Suprapubic skin (tissue), 4 donors: ENCODE measurements at places on chromosomes 3 and 15.

GRCh38 chr3:149476225-149476624, 1.7 kb downstream of the TM4SF4 start:
- H3K4me3 ChIP-seq, result no peak overlapping the region
- peaks cover 23% of the 10 kb centered on the region for H3K4me1 ChIP-seq
- H3K36me3 ChIP-seq, result no peaks in the 10 kb centered on the region
- no peak for DNase-seq
- H3K27ac ChIP-seq, result no peak overlapping the region
- no peaks in the 10 kb centered on the region for H3K27me3 ChIP-seq

- no peak overlapping the region for H3K27ac ChIP-seq
- H3K27me3 ChIP-seq, result no peaks in the 10 kb centered on the region
- H3K36me3 ChIP-seq, result no peaks in the 10 kb centered on the region
- DNase-seq, result no peak
Observed at GRCh38 chr3:104596551-104596950, 770.2 kb upstream of the ALCAM start.

DNA sequence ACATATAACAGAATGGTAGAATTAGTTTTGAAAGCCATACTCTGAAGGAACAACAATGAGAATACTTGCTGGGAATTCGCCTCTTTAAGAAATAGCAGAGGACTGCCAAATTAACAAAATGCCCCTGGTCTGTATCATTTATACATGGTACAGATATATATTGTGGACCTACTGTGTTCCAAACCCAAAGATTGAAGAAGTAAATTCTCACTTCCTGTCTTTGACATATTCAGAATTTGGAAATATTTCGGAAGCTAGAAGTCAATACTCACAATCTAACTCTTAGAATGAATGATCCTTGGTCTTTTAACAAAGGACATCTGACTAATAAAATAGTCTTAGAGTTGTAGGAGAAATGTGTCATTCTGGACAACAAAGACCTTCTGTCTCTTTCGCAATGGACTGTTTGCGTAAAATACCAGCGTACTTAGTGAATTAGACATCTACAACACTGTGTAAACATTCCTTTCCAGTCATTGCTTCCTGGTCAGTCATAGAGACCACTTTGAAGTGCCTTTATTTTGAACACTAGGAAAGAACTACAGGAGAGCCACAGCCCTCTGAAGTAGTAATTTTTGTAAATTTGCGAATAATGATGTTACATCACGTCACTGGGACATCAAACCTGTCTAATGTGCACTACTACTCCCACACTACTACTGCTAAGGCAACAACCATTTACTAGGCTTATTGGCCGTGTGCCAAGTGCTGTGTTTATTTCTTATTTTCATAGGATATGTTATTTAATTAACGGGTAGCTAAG, 68.0 kb downstream of the CHL1 start:
- no peak overlapping the region for H3K4me3 ChIP-seq
- H3K36me3 ChIP-seq, result no peaks in the 10 kb centered on the region
- H3K27me3 ChIP-seq, result no peaks in the 10 kb centered on the region
- no peaks in the 10 kb centered on the region for H3K4me1 ChIP-seq
- no peak overlapping the region for H3K27ac ChIP-seq
- DNase-seq, result no peak

GRCh38 chr15:78213956-78214355, 20.4 kb downstream of the ACSBG1 start:
- peaks cover 81% of the 10 kb centered on the region for H3K4me1 ChIP-seq
- DNase-seq, result peak; percentile 37
- H3K27me3 ChIP-seq, result no peaks in the 10 kb centered on the region

- no peak overlapping the region for H3K27ac ChIP-seq
- H3K4me1 ChIP-seq, result peaks cover 7% of the 10 kb centered on the region
- DNase-seq, result no peak
- H3K27me3 ChIP-seq, result peaks cover 57% of the 10 kb centered on the region
- H3K4me3 ChIP-seq, result no peak overlapping the region
Observed at GRCh38 chr3:9552252-9552999, 1.2 kb downstream of the LHFPL4 start.

DNA sequence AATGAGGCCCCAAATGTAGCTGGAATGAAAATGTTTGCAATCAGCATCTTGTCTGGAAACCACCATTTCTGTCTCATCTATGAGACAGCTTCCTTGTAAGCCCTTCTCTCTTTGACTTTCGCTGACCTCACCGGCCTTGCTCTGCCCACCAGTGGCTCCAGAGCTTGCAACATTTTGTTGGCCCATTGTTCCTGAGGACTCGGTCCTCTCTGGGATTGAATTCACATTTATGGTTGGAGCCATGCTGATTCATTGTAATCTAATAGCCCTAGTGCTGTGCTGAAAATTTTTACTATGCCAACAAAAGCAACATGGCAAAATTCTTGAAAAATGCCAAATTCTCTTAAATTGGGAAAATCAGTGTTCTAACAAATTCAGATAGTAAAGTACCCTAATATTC, 37.2 kb downstream of the ABHD5 start:
- H3K4me1 ChIP-seq, result peaks cover 12% of the 10 kb centered on the region
- no peaks in the 10 kb centered on the region for H3K27me3 ChIP-seq
- no peak overlapping the region for H3K4me3 ChIP-seq
- no peak overlapping the region for H3K27ac ChIP-seq
- peaks cover 5% of the 10 kb centered on the region for H3K36me3 ChIP-seq
- no peak for DNase-seq

DNA sequence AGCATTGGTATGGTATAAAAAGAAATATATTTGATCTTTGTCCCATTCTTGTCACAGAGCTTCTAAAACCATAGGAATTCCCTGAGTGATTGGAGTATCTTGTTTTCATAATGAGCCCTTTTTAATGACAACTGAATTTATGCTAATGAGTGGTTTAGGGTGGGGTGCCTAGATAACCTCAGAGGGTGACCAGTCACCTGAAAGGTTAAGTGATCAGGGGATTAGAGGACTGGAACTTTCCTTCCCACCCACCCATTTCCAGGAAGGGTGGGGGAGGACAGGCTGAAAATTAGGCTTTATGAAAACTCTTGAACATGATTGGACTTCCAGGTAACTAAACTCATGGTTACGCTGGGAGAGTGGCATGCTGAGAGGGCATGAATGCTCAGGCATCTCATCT, 8.5 kb downstream of the MFN1 start:
- no peaks in the 10 kb centered on the region for H3K4me1 ChIP-seq
- peaks cover 97% of the 10 kb centered on the region for H3K36me3 ChIP-seq
- H3K27ac ChIP-seq, result no peak overlapping the region

DNA sequence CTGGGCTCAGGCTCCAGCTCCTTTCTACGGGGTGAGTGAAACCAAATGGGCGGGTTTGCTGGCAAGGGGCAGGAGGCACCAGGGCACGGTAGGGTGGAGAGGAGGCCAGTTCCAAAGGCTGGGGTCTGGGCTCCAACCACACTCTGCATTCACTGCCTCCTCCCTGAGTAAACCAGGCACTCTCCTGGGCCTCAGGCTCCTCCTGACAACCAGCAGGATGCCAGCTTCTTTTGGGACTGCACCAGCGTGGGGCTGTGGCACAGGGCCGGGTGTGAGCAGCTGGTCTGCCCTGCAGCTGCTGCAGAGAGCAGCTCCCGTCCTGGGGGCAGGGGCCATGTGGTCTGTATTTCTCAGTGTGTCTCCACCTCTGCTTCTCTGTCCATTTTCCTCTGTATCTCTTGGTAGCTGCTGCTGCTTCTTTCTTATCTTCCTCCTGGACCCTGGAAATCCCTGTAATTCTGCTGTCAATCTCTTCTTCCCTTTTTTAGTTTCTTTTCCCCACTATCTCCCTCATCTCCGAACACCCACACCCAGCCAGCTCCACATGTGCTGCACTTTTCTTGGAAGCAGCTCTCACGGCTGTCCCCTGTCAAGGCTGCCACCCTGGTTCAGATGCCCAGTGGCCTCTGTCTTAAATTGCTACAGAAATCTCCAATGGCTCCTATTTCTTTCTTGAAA, 54.9 kb upstream of the TBC1D21 start:
- H3K4me3 ChIP-seq, result no peak overlapping the region
- H3K4me1 ChIP-seq, result no peaks in the 10 kb centered on the region
- no peaks in the 10 kb centered on the region for H3K36me3 ChIP-seq
- H3K27ac ChIP-seq, result no peak overlapping the region
